Erythroblast (primary cell): ENCODE measurements at places on chromosomes 6 and 20.

DNA sequence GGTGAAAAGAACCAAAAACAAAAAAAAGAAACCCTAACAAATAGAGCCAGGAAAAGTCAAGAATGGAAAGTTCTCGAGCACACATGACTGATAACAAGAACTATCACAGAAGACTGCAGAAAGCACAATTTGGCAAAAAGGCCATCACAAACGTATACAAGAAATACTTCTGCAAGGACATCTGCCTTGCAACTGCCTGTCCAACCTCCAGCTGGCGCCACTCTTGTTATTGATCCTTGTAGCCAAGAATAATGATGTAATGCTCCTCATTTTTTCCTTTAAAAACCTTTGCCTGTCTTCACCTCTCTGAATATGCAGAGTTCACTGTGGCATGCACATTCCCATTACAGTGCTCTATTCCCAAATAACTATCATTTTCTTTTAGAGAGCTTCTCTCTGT, 87.9 kb upstream of the BMP5 start:
- DNase-seq = no peak

DNA sequence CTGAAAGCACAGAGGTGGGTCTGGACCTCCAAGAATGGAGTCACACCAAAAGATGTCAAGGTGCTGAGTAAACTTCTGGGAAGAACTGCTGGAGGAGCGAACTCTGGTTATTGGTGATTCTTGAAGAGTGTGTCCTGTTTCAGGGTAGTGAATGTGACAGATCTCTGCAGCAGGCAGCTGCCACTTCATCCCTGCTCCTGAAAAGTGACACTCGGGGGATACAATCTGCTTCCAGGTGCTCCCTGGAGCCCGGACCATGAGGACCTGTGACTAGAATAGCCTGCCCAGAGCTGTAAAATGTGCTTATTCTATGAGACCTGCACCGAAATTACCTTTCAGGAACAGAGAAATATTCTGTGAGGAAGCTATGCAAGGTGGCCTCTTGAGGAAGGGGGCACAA, 191.1 kb downstream of the FOXC1 start:
- DNase-seq = no peak

DNA sequence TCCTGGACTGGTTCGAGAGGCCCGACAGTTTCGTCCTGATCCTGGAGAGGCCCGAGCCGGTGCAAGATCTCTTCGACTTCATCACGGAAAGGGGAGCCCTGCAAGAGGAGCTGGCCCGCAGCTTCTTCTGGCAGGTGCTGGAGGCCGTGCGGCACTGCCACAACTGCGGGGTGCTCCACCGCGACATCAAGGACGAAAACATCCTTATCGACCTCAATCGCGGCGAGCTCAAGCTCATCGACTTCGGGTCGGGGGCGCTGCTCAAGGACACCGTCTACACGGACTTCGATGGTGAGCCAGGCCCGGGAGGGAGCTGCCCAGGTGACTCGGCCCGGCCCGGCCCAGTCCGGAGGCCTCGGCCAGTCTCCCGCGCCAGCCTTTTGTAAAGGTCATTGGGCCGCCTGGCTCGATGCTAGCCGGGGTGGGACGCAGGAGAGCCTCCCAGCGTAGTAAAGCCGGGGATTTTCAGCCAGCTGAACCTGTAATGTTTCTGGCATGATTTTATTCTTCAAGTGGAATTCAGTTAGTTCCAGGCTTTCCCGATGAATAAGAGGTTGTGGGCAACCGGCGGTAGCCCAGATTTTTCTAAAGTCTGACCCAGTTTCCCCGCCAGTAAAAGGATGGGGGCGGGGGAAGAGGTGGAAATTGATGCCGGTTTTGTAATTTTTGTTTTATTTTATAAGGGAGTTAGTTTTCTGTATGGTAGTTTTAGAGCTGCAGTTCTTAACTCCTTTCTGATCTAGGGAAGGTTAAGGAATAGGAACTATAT, 1.4 kb downstream of the PIM1 start:
- peak; percentile 84 for DNase-seq

DNA sequence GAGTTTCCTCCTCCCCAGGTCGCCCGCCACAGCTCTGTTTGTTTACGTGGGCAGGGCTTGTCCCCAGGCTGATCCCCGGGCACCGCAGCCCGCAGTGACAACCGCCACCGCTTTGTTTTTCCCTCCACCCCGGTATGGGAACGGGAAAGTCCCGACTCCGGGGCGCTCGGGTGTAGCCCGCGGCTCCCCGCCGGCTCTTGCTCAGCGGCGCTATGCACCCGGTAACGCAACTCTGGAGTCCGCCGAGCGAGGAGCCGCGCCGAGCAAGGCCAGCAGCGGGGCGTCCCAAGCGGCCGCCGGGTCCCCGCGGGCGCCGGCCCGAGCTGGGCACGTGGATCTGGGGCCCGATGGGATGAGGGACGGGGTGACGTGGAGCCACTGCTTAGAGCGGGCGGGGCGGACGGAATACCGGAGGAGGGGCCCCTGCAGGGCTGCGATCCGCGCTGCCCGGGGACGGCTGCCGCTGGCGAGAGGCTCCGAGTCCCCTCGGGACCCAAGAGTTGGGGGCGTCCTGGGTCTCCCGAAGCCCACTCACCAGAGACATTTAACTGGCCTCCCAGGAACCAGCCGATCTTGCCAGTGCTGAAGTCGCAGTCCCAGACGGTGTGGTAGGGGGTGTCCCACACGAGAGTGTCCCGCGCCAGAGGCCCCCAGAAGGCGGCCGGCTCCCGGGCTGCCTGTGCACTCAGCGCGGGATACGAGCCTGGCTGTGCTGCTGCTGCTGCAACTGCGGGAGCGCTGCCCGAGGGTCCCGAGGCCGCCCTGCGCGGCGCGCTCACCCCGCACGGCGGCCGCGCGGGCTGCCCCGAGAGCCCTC, 497 bp downstream of the ACSS1 start:
- DNase-seq = peak; percentile 77

- no peak for DNase-seq
Measured at GRCh38 chr20:44959082-44959637, 1.0 kb downstream of the TOMM34 start.

DNA sequence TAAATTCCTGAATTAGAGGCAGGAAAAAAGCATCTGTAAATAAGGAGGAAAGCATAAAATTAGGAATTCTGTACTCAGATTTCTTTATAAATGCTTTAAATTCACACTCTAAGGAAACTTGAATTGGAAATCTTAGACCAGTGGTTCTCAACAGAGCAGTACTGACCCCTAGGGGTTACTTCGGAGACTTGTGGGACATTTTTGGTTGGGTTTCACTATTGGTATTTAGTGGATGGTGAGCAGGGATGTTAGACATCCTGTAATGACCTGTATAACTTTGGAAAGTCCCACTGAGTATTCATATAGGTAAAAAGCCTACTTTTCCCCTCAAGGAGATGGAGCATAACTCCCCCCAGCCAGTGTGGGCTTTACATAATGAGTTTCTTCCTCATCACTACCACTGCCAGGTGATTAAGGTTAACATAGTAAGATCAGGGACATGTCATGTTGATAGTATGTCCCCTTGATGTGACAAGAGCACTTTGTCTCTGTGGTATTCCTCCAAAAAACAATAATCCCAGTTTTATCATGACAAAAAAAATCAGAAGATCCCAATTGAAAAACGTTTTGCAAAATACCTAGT, 31.0 kb downstream of the GLO1 start:
- DNase-seq = peak; percentile 41

GRCh38 chr6:142280927-142281326, 20.9 kb upstream of the ADGRG6 start:
- DNase-seq = no peak

DNA sequence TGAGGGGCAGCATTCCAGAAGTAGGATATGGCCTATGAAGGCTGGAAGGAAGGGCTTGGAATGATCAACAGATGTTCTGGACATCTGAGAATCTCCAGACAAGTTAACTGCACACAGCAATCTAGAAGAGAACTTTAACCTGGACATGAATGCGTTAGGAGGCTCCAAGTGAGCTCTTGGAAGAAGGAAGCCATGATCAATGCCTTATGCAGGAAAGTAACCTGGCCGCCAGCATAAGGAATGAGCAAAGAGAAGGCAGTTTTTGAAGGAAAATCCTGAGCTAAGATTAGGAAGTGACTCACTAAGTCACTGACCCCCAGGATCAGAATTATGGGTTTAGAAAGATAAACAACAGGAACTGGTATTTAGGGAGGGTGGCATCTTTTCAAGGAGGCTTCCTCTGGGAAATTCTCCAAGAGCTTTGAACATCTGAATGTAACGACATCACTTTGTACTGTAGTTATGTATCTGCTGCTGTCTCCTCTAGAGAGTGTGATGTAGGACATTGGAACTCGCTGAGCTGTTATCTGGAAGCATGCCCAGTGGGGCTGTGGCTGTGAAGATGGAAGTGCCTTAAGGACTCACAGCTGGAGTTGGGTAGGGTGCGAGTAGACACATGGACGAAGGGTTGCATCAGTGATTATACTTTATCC, 236.8 kb downstream of the PACRG start:
- no peak for DNase-seq

GRCh38 chr6:144415835-144416237, 130.7 kb downstream of the UTRN start:
- no peak for DNase-seq

DNA sequence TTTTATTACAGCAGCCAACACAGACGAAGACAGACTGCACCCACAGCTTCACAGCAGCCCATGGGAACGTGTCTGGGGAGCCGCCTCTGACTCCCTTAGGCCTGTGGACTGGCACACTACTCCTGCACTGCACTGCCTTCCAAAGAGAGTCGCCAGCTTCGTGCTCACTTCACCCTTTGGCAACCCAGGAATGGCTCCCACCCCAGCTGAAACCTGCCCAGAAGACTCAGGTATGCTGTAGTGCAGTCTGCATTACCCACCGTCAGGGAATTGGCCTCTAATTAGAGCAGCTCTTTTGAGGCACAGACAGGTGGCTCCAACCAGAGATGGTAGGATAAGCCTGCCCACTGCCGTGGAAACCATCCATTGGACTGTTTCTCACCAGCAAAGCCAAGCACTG, 39.9 kb upstream of the FRMD1 start:
- no peak for DNase-seq

DNA sequence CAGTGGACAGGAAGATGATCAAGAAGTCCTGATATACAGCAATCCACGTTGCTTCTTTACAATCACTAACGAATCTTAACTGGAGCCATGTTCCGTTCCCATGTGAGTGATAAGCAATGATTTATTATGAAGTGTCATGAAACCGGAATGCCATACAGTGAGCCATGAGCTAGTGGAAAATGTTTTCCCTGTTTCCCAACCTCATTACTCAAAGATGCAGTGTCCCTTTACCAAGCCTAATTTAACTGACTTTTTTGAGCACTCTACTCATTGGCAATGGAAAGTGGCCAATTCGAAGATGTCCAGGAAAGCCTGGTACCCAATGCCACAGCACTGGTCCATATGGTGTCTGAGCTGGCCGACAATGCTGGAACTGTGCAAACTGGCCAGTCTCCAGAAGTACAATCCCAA, 148.3 kb downstream of the ZNF217 start:
- DNase-seq = no peak
